LoVo (cell line): ENCODE measurements at places on chromosomes 6 and 20.

DNA sequence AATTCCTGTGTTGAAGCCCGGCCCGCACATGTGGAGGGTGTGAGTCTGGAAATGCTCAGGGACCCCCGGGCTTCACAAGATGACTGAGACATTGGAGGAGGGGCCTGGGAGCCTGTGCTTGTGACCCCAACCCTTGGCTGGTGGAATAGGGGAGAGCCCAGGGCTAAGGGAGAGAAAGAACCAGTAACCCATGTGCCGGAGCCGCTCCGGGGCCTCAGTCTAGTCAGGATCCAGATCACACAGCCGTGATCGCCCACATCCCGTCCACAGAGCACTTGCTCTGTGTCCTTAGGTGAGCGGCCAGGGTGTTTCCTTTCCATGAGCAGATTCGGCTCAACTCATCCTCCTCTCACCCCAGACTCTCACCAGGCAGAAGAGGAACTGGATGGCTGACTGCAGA lies 152.3 kb upstream of the RPS6KA2 start:
- no peak for DNase-seq

DNA sequence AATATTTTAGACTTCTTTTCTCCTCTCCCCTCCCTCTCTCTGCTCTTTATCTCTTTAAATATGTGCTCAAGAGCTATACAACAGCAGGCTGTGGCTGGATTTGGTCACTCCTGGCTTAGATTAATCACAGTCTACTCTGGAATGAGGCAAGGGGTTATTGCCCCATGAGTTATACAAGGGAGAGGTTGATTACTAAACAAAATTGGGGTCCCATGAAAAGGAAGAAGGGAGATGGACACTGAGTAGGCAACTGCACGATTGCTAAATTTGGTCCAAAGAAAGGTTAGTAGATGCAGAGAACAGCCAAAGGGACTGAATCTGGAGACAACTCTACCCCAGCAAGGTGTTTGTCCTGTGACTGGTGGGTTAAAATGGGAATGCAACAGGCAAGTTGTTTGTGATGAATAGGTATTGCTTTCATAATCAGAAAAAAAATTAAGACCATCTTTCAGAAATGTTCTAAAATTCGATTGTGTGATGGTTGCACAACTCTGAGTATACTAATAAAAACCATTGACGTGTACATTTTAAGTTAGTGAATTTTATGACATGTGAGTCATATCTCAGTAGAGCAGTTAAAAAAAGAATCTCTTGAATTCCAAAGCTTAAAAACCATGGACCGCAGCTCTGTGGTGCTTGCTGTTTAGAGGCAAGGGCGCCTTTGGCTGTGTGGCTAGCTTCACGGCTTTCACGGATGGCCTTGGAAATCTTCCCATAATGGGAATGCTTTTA lies 57.1 kb downstream of the KIZ start:
- peak; percentile 83 for DNase-seq

DNA sequence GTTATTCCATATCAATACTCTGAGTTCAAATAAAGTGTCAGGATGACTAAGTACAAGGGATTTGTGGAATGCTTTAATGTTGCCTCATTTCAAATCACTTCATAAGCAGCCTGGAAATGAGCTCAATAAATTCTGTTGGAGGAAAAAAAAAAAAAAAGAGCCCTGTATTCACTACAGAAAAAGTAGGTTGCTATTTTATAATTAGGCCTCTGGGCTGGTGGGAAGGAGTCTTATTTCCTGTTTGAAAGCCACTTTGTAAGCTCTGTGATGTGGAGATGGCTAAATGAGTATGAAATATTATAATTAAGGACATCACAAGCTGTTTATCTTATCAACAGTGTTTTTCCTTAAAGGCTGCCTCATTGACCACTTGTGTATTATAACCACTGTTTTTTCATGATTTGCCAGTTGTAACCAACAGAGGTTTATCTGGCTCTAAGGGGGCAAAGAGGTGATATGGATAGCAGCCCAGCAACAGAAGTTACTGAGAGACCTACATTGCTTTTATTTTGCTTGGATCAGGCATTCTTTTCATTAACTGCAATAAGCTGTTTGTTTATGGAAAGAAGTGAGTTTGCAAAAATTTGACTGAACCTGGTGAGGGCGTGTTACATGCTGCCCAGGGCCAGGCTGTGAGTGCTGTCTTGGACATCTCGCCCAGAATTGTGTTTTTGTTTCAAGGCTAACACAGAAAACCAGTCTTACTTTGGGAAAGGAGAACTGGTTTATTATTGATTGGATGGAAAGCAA lies 563.3 kb upstream of the MAP3K7 start:
- no peak for DNase-seq

DNA sequence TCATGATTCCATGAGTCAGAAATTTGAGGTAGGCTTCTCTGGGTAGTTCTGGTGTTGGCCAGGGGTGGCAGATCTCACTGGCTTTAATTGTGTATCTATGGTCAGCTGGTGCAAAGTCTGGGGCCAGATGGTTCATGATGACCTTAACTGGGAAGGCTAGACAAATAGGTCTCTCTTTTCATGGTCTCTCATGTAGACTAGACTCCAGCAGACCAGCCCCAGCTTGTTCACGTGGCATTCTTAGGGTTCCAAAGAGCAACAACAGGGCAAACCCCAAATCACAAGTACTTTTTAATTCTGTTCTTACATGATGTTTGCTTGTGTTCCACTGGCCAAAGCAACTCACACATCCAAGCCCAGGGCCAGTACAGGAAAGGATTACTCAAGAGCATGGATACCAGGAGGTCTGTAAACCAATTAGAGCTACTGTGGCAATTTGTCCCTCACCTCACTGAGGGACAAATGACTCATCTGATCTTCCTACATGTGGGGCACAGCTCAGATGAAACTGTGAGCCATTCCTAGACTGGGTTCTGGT lies 79.5 kb upstream of the PBOV1 start:
- no peak for DNase-seq

DNA sequence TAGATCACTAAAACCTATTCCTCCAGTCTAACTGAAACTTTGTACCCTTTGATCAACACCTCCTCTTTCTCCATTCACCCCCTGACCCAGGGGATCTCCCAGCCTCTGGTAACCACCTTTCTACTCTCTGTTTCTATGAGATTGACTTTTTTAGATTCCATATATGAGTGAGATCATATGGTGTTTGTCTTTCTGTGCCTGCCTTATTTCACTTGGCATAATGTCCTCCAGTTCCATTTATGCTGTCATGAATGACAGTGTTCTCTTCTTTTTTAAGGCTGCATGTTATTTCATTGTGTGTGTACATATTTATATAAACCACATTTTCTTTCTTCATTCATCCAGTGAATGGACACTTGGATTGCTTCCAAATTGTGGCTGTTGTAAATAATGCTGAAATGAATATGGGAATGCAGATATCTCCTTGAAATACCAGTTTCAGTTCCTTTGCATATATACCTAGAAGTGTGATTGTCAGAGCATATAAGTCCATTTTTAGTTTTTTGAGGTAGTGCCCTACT lies 57.7 kb downstream of the DHX35 start:
- no peak for DNase-seq

DNA sequence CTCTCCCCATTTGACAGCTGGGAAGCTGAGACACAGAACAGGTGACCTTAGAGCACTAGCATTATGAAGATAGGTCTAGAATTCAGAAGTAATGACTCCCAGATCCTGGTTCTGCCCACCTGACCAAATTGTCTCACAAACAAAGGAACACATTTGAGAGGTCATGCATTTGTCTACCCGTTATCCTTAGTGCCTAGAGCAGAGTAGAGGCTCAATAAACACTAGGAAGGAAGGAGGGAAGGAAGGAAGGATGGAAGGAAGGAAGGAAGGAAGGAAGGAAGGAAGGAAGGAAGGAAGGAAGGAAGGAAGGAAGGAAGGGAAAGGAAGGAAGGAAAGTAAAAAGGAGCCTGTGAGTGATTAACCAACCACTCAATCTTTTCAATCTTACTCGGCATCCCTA lies 63.3 kb downstream of the SNAP25 start:
- no peak for DNase-seq

DNA sequence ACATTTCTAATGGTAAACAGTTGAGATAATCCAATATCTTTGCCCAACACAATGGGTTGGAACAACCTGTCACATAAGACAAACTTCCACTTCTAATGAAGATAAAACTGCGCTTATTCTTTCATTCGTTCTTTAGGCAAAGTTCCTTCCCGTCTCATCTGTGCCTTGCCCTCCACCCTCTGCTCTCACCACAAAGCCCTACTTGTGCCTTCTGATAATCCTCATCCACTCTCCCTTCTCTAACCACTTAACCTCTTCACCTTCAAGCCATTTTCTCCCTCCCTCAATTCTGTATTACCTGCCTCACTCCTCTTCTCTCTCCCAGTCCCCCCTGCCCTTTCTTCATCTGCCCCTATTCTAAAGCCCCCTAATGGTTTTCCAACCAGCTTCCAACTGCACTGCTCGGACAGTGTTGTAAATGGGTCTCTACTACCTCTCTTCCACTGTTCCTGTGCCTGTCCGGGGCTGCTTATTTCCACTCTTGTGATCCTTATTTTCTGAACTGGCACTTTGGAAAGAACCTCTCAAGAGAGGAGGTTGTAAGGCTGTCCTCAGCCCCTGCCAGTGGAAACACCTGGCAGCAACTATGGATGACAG lies 62.9 kb upstream of the MYB start:
- DNase-seq: no peak

DNA sequence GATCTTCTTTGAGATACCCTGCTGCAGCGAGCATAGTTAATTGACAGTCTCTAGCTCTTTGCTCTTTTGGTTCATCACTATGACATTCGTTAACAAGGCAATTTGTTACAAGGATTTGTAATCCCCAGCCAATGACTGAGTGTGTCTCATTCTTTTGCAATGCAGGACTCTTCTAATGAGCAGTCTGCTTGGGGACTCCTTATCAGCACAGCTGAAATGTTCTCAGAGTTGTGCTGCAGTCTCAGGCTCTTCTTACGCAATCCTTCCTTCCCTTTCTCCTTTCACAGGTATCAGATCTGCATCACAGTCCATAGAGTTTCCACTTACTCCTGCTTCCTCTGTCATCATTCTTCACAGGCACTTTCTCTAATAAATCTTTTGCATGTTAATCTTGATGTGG lies 161.2 kb upstream of the OGFRL1 start:
- no peak for DNase-seq

- no peak for DNase-seq
These were observed 10.2 kb downstream of the PLCB4 start for GRCh38 chr20:9078826-9079731.

- DNase-seq: no peak
These were observed 149.9 kb downstream of the RPS12 start for GRCh38 chr6:132964101-132964867.

DNA sequence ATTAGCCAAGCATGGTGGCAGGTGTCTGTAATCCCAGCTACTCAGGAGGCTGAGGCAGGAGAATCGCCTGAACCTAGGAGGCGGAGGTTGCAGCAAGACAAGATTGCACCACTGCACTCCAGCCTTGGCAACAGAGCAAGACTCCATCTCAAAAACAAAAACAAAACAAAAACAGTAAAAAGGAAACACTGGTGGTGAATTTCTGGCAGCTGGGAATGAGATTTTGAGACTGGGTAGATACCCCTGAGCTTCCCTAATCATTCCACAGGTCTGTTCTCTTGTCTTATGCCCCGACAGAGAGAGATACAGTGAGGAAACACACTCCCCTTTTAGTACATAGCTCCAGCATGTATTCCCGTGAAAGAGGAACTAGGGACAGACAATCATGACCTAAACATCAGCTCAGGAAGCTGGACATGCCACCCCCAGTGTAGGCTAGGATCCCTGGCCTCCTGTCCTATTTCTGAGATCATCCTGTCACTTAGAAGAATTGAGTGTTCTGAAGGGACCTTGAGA lies 9.6 kb downstream of the MAN1A1 start:
- no peak for DNase-seq

DNA sequence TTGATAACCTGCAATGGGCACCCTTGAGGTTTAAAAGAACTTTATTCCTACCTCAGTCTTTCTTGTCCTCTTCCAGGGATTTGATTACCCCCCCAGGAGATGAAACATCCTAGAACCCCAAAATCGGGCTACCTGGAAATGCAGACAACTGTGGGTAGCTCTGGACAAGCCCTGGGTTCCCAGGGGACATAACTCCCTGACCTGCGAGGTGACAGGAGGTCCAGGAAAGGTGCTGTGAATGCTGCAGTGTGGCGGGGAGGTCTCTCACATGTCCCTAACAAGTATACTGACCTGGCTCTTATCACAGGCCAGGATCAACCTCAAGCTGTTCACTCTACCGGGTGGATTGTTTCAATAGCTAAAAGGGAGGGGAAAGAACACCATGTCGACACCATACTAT lies 11.6 kb downstream of the JAG1 start:
- DNase-seq: no peak

GRCh38 chr6:126182650-126183311 lies 157.1 kb upstream of the CENPW start:
- DNase-seq: no peak

DNA sequence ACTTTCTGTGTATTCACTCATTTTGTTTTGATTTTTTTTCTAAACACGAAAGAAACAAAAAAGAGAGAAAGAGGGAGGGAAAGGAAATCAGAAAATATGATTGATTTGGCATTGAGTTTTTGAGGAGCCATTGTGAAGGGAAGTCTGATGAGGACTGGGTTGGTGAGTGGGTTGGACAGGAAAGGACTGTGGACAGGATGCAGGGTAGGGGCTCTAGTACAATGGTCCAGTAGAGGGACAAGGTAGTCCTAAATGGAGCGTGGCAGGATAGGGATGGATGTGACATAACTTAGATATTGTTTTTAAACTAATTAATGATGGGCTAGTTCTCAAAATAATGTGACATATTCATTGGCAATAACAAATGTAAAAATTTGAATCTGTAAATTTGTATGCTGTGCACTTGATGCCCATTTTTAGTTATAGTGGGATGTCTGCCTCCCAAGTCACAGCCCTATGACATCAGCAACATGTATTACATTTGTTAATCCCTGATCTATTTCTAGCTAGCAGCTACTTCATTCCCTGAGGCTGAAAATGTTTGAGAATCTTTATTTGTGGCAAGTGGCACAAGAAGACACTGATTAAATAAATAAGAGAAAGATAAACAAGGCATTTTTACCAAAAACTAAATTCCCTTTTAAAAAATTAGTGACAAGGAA lies 64.0 kb upstream of the ASF1A start:
- no peak for DNase-seq

DNA sequence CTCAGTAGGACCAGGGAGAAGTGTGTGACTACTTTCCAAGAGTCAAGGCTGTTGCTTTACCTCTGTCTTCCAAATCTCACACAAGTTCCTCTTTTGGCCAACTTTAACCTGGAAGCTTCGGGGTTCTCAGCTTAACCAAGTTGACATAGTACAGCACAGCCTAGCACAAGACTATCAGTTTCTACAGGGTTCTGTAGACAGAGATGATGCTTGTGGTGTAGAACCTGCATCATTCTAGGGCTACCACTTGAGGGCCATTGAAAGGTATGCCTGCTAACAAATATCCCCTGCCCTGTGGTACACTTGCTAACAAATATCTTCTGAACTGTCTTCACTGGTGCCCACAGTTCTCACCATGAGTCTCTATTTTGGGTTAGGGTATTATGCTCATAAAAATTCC lies 62.0 kb upstream of the MAP3K7 start:
- DNase-seq: no peak
